ENCODE measurements at places on chromosomes 12 and 14.

- no peak for DNase-seq
Measured at GRCh38 chr14:24297190-24297964, 2.2 kb downstream of the DHRS1 start.

GRCh38 chr14:20857630-20858261 lies 33.4 kb upstream of the RNASE3 start:
- peak; percentile 71 for DNase-seq

DNA sequence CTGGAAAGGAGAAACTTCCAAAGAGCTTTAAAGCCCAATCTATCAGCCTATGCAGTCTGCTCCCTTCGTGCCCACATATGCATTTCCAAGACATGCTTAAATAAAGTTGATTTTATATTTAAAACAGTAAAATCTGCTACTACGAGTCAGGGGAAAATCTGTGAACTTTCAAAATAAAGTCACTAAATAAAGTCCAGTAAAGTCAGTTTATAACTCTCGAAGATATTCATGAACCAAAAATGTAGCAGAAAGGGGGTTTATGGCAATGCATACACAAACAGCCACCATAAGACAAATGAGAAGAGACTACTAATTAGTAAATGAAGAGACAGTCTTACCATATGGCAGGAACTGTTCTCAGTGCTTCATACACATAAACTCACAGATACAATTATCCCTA lies 19.7 kb downstream of the AREL1 start:
- no peak for DNase-seq

GRCh38 chr12:69401940-69402339 lies 42.4 kb downstream of the YEATS4 start:
- no peak for DNase-seq

DNA sequence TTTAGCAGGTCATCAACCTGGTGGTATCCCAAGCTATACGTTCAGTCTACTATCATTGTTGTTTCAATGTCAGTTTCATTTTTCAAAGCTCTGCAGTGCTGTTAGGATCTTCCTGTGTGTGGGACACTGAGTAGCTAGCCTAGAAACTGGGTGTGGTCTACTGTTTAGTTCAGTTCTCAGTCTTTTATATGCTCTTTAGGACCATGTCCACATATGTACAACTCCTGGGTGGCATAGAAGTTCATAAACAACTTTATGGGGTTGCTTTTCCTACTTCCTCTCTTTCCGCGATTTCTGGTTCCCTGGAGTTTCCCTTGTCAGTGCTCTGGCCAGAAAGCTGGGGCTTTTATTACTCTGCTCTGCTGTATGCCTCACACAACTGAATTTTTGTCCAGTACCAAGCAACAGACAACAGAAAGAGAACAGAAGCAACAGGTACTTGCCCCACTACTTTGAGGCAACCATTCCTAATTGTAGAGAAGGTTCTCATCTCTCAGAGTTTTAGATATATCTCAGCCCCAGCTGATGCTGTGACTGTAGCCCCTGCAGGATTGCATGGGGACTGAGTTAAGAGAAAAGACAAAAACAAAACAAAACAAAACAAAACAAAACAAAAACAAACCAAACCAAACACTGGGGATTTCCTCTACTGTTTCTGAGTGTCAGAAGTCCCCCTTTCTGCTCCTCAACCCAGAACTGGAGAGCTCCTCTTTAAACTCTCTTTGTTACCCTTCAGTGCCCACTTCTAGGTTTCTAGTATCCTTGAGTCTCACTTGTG lies 30.3 kb downstream of the MIS18BP1 start:
- DNase-seq, result no peak

DNA sequence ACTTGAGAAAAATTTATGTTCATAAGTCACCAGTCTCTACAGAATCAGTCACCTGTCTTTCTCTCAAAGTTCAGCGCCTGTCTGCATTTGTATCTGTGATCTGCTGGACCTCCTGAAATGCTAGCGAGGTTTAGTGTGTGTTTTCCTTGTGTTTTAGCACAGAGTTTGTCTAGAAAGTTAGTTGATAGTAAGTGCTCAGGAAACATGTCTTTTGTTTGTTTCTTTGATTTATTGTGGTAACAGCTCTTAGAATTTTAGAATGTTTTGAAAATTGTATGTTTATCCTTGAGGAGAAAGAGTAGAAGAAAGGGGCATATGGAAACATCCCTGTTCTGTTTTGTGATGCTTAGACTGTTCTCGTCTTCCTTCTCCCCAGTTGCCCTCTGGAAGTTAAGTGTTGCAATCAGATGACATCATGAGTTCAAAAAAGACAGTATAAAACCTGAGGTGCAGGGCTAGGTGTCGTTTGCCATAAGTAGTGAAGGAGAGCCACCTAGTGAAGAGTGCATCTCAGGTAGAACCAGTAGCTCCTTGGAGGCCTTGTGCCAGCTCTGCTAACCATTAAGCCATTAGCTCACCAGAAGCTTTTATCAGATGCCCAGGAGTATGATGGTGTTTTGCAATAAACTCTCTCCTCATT lies 44.8 kb downstream of the FBXW8 start:
- DNase-seq, result peak; percentile 11

- no peak for DNase-seq
Measured at GRCh38 chr14:68523989-68524725, 268.7 kb downstream of the ZFP36L1 start.

- no peak for DNase-seq
Measured at GRCh38 chr14:77055306-77055705, 26.8 kb upstream of the IRF2BPL start.

GRCh38 chr12:28374556-28374955 lies 184.3 kb downstream of the CCDC91 start:
- no peak for DNase-seq

- DNase-seq, result no peak
Measured at GRCh38 chr12:214003-214741, at the start of gene SLC6A12. TSS of gene SLC6A12 (minus strand) at chr12:214157. CDS start at chr12:209986, 4,171 bp downstream.

- DNase-seq, result no peak
Measured at GRCh38 chr14:69046476-69046860, 67.4 kb upstream of the ACTN1 start.

DNA sequence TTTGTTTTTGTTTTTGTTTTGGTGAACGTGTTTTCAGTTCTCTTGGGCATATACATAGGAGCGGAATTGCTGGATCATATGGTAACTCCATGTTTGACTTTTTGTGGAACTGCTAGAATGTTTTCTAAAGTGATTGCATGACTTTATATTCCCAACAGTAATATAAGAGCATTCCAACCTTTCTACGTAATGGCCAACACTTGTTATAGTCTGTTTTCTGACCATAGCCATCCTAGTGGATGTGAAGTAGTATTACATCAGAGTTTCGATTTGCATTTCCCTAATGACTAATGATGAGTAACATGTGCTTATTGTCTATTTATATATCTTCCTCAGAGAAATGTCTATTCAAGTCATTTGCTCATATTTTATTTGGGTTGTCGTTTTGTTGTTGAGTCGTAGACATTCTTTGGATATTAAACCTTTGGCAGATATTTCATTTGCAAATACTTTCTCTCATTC lies 268.7 kb downstream of the AEBP2 start:
- DNase-seq, result no peak

GRCh38 chr14:98953551-98954348 lies 318.2 kb downstream of the BCL11B start:
- DNase-seq, result no peak

- no peak for DNase-seq
Measured at GRCh38 chr14:96629558-96630222, 127.5 kb downstream of the PAPOLA start.

GRCh38 chr12:121424624-121424975 lies 24.7 kb downstream of the RNF34 start:
- DNase-seq, result no peak

- no peak for DNase-seq
Measured at GRCh38 chr14:64944041-64944440, 1.5 kb upstream of the GPX2 start.

GRCh38 chr12:58487255-58487654 lies 433.0 kb downstream of the LRIG3 start:
- DNase-seq, result no peak

- no peak for DNase-seq
Measured at GRCh38 chr12:117316336-117316735, 45.1 kb downstream of the NOS1 start.

DNA sequence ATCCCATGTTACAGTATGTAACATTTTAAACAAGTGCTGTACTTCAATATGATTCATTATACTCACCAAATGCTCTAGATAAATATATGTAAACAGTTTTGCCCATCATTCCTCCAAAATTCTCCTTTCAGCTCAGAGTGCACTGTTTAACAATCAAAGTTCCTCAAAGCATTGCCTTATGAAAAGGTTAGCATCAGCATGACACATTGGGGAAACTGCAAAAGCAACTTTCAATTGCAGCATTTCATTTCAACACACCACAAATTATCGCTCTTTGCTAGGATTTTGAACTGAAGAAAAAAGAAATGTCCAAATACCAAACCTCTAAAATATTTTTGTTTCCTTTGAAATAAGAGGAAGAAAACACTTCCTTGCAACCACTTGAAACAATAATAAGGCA lies 413.2 kb downstream of the FLRT2 start:
- DNase-seq, result no peak

GRCh38 chr12:109696485-109697269 lies 16.9 kb upstream of the FAM222A start:
- no peak for DNase-seq

DNA sequence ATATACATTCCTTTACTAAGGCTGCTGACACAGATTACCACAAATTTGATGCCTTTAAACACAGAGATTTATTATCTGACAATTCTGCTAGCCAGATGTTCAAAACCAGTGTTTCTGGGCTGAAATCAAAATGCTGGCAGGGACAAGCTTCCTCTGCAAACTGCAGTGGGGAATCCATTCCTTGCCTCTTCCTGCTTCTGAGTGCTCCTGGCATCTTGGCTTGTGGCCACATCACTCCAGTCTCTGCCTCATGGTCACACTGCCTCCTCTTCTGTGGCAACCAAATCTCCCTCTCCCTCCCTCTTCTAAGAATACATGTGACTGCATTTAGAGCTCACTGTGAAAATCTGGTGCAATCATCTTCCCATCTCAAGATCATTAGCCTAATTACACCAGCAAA lies 235.7 kb downstream of the TTC8 start:
- no peak for DNase-seq

DNA sequence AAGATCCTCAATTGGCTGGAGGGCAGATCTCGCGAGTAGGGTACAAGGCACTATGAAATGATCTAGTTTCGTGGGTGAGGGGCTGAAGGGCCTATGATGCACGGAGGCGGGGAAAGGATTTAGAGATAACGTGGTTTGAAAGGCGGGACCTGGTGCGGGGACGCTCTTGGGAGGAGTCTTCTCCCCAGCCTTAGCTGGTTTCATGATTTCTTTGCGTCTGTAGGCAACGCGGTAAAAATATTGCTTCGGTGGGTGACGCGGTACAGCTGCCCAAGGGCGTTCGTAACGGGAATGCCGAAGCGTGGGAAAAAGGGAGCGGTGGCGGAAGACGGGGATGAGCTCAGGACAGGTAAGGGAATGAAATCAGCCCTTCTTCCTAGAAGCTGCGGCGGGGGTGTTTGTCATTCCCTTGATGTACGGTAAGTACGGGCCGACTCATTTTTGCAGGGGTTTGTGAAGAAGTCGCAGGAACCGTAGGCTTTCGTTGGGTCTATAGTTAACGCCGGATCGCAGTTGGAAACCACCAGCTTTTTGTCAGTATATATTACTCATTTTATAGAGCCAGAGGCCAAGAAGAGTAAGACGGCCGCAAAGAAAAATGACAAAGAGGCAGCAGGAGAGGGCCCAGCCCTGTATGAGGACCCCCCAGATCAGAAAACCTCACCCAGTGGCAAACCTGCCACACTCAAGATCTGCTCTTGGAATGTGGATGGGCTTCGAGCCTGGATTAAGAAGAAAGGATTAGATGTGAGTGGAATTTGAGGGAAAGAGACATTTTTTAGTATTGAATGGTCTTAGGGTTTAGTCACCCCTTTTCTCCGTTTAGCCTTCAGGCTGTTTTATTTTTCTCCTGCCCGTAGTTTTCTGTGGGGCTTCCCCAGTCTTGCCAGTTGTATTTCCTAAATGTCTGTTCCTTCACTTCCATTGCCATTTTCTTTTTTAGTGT lies 602 bp downstream of the APEX1 start:
- DNase-seq, result no peak

- no peak for DNase-seq
Measured at GRCh38 chr12:69258655-69259054, 19.3 kb downstream of the CPSF6 start.

- no peak for DNase-seq
Measured at GRCh38 chr12:124479680-124480468, 87.5 kb downstream of the NCOR2 start.

DNA sequence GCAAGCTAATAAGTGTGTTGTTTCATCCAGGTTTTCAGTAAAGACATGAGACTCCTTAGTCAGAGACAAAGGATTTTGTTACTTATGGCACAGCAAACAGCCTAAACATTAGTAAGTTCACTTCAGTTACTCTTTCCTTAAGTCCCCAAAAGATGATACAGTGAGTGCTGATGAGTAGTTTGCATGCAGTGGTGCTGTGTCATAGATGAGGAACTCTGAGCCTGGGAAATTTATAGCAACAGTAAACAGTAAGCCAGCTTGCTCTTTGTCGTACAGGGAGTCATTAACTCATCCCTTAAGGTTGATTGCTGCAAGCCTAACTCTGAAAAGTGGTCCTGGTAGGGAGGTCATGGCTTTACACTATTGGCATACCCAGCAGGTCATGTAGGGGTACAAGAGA lies 208.6 kb upstream of the OR4E1 start:
- DNase-seq, result no peak

- no peak for DNase-seq
Measured at GRCh38 chr12:26841085-26841484, 8.1 kb upstream of the ITPR2 start.

- no peak for DNase-seq
Measured at GRCh38 chr12:62692884-62693283, 226.3 kb downstream of the MON2 start.

DNA sequence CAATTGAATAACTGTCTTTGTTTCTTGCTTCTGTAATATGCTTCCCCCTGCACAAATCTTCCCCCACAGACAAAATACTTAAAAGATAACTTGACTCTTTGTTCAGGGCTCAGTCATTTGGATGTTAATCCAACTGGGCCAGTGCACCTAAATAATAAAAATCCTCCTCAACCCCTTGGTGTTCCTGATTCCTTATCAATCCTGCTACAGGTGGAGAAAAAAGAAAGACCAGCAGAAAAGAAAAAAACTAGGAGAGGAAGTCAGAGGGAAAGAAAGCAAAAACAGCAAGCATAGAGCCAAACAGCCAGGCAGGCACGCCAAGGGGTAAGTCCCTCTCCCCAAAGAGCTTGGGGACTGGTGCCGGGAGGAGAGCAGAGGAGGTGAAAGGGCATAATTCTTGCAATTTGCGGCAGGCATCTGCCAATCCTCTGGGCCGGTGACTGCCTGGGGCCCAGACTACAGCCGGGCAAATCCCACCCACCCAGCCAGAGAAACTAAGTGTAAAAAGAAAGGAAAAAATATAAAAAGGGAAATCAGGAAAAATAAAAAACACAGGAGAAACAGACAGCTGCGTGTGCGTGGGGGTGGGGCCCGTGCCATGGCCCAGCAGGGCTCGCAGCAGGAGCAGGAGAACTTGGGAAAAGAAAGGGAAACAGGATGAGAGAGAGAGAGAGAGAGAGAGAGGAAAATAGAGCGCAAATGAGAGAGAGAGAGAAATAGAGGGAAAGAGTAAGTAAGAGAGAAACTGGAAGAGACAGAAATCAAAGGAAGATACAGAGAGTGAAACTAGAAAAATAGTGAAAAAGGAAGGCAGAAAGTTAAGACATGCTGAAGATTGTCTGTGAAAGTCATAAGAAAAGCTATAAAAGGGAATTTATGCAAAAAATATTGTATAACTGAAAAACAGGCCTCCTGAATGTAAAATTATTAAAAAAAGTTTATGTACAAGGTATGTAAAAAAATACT lies 21.4 kb downstream of the KLRK1 start:
- DNase-seq, result no peak

Measured in CD4-positive, alpha-beta T cell treated with Interleukin-1 beta for 1 hour (primary cell).